Activated CD8-positive, alpha-beta memory T cell treated with anti-CD3 and anti-CD28 coated beads for 4 hours (primary cell): ENCODE measurements at places on chromosomes 1 and 21.

- DNase-seq: no peak
Measured at GRCh38 chr1:60151311-60151710, 77.7 kb upstream of the C1orf87 start.

DNA sequence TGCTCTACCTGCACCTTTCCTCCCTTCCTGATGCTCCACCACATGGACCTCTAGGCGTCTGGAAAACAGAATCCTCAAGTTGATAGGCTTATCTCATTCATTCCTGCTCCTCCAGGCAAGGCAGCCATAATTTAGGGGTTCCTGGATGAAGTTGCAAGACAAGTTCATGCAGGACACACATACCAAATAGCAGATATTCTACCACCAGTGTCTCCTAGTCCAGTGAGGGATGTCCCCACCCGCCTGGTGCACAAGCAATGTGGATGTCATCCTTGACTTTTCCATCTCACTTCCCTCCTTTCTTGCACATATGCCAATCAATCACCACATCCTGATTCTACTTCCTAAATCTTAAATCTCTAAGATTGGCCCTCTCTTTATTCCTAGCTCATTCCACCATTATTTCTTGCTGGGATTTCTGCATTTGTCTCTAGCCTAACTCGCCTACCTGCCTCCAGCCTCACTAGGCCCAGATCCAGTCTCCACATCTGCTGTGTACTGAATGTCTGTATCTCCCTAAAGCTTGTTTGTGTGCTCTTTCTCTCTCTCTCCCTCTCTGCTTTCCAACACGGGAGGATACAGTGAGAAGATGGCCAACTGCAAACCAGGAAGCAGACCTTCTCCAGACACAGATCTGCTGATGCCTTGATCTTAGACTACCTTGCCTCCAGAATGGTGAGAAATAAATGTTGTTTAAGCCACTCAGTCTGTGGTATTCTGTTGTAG is 40.5 kb downstream of the CD34 start:
- no peak for DNase-seq

DNA sequence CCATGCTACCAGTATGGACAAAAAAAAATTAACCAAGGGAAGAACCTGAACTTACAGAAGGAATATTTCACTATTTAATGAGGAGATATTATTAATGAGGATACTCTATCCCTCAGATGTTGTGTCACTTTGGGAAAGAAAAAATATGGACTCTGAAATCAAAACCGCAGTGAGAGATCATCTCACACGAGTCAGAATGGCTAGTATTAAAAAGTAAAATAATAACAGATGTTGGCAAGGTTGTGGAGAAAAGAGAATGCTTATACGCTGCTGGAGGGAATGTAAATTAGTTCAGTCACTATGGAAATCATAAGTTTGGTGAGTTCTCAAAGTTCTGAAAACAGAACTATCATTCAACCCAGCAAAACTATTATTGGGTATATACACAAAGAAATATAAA is 30.9 kb downstream of the TNFSF4 start:
- no peak for DNase-seq

DNA sequence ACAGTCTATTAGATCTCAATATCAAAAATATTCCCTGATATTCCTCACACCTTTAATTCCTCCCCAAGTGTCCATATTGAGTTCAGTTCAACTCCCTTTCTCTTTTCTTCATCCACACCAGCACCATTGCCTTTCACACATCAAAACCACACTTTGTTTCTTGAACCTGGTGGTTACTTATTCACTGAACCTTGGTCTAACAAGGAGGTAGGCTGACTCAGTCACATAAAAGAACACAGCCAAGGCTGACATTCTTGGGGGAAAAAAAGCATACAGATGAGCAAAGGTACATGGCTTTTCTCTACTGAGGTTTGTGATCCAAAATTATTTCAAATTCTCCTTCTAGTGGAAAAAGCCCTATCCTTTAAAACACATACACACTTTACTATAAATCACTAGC is 131.7 kb upstream of the USH2A start:
- no peak for DNase-seq

- no peak for DNase-seq
Measured at GRCh38 chr21:46607636-46608035, 2.8 kb upstream of the S100B start.

DNA sequence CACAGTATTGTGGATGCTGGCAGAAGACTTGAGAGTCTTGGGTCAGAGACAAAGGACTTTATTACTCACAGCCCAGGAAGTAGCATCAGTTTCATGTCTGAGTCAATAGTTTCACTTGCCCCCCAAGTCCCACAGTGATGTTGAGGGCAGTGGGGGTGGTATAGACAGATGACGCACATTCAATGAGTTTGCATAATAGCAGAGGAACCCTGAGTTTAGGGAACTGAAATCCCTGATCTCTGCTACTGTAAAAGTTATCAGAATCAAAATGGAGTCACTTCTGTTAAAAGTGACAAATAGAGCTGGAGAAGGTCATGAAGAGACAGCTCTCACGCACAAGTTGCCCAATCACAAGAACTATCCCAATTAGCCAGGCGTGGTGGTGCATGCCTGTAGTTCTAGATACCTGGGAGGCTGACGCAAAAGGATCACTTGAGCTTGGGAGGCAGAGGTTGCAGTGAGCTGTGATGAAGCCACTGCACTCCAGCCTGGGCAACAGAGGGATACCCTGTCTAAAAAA is 11.5 kb upstream of the HCRTR1 start:
- DNase-seq: no peak

DNA sequence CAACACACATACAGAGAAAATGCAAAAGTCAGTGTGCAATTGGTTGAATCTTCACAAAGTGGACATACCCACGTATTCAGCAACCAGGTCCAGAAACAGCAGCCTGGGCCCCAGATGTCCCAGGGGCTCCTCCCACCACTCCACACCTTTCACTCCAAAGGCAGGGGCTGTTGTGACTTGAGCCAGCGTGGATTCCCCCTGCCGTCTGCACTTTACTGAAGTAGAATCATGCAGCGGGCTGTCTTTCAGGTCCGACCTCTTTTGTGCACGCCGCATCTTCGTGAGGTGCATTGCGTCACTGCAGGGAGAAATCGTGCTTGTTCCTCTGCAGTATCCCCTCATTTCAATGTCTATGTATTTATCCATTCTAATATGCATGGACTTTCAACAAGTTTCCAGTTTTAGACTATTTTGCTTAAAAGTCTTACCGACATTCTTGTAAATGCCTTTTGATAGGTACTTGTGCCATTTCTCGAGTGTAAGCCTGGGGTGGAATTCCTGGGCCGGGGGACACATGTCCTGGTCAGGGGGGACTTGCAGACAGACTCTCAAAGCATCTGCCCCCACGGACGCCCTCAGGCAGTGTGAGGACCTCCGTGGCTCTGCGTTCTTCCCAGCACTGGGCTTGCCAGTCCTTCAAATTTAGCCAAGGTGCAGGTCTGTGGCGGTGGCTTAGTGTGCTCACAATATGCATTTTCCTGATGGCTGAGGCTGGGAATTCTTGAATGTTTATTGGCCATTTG is 29.3 kb upstream of the ACTRT2 start:
- DNase-seq: no peak

GRCh38 chr1:183685112-183685713 is 32.1 kb upstream of the APOBEC4 start:
- DNase-seq: no peak

DNA sequence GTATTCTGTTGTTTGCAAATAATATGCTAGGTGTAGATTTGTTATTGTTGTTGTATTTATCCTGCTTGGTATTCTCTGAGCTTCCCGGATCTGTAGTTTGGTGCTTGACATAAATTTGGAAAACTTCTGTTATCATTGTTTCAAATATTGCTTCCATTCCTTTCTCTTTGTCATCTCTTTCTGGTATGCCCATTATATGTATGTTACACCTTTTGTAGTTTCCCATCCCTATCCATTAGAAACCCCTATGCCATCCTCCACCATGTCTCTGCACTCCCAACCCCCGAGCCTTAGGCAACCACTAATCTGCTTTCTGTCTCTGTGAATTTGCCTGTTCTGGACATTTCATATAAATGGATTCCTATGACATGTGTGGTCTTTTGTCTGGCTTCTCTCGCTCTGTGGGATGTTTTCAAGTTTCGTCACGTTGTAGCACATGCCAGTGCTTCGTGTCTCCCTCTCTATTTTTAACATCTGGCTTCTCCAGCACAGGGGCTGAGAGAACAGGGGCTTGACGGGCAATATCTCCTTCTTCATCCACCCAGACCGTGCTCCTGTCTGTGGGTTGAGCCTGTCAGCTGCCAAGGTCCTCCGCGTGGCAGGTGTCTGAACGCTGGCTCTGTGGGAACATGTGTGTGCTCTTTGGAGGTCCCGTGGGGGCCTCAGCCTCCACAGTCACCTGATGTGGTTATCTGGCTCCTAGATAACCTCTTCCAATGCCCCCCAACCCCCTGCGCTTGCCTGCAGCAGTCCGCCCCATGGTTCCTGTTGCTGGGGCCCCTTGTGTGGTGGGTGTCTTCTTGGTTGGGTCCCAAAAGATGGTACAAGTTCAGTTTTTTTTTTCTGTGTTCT is 32.8 kb upstream of the MAN1C1 start:
- no peak for DNase-seq

- no peak for DNase-seq
Measured at GRCh38 chr1:36304970-36305914, 926 bp upstream of the SH3D21 start.

DNA sequence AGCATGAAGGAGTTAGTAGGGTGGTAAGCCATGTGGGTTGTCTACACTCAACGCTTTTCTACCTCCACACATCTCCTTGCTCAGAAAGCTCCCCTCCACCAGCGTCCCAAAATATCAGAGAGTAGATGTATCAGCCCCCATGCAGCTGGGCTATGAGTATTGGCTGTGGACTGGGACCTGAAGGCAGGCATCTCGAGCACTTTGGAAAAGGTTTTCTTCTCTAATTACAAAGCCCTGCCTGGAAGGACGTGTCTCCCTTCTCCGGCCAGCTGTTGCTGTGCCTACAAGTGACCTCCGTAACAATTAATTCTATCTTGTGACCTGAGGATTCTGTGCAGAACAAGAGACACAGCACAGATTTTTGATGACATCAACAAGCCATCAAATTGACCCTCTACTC is 142.0 kb upstream of the RUNX1 start:
- DNase-seq: no peak

DNA sequence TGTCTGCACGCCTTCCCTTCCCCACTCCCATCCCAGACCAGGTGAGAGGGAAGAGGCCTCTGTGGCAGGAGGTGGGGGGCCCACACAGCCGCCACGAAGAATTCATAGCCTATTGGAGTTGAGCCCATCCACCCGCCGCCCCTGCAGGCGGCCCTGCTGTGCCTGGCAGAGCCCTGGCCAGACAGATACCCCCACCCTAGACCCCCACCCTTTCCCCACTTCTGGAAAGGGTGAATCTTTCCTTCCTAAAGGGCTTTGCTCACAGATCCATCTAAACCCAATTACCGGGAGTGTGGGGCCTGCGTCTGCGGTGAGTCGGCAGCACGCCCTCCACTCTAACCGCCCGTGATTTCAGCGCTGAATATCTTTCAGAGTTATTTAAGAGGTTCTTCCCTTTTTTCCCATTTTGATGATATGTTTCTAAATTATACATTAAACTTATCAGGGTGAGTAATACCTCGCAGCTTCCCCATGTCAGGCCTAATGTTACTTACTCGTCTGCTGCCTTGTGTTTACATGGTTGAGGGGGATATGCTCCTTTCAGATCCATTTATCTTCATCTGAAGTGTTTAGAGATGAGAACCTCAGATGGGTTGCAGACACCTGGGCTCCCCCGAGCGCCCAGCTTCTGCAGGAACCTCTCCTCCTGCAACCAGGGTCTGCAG is 183.9 kb upstream of the VAMP3 start:
- DNase-seq: no peak

GRCh38 chr1:155218854-155219591 is 10.5 kb downstream of the MTX1 start:
- no peak for DNase-seq

GRCh38 chr21:44792702-44793591 is 8.7 kb downstream of the UBE2G2 start:
- no peak for DNase-seq

DNA sequence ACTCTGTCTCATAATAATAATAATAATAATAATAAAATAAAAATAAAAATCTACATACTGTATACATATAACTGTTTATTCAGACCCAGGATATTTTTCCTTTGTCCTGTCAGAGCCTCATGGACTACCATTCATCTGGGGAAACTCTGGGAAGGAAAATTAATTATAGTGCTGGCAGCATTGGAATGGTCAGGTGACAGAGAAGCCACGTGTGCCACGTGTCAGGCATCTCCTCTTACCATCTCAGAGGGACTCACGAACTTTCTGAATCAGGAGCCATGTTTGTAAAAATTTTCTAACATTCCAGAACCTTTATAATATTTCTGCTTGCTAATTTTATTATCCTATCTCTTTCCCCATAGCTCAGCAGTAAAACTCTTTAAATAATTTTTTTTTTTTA is 97.8 kb upstream of the HNRNPU start:
- no peak for DNase-seq

DNA sequence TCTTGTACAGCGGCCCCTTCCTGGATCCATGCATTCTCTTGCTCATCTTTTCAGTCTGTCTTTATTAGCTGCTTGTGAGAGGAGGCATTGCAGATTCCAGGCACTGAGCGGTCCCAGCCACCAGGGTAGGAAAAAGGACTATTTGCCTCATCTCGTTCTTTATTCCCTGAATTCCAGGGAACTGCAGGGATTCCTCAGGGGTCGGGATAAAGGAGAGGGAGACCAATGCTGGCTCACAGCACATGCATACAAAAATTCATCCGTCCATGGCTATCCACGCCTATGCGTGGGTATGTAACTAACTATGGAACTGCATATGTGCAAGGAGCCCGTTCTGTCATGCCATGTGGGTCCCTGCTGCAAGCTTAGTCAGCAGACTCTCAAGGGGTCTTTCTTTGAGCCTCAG is 879 bp upstream of the PLPPR5 start:
- DNase-seq: no peak

- no peak for DNase-seq
Measured at GRCh38 chr1:4019147-4019521, 119.1 kb upstream of the C1orf174 start.

GRCh38 chr1:8238141-8239038 is 79.5 kb upstream of the SLC45A1 start:
- no peak for DNase-seq

- no peak for DNase-seq
Measured at GRCh38 chr21:44694776-44695175, 2.2 kb upstream of the KRTAP10-12 start.

DNA sequence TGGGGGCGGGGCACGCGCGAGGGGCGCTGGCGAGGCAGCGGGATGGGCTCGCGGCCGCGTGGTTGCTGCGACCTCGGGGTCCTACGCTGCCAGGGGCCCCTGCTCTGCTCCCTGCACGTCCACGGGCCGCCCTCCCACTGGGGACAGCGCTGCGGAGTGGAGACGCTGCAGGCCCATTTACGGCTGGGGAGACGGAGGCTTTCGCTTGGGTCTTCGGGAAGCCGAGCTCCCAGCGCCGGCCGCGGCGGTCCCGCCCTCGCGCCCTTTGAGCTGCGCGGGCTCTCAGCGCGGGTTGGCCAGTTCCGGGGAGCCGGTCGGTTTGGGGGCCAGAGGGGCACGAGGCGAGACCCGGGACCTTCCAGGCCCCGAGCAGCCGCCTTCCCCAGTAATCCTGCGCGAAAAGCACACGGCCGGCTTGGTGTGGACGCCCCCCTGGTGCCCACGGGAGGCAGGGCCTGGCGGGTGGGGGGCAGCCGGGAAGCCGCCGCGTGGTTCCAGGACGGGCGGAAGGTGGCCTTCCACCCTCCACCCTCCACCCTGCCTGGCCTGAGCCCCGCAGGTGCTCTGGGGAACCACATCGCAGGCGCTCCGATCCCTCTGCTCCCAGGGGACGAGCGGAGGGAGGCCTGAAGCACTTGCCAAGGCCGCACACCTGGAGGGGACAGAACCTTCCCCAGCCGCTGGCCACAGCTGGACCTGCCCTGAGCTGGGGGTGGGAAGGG is 570 bp upstream of the PEX10 start:
- DNase-seq: no peak
